ENCODE measurements at places on chromosomes 6 and 20.

- no peak for DNase-seq
Observed at GRCh38 chr6:113694278-113695077, 162.7 kb upstream of the MARCKS start.

- DNase-seq = no peak
Observed at GRCh38 chr20:53165452-53165851, 193.3 kb downstream of the TSHZ2 start.

GRCh38 chr6:53959717-53960116, 151.5 kb upstream of the MLIP start:
- DNase-seq = no peak

GRCh38 chr20:41563087-41563486, 55.1 kb downstream of the CHD6 start:
- DNase-seq = no peak

DNA sequence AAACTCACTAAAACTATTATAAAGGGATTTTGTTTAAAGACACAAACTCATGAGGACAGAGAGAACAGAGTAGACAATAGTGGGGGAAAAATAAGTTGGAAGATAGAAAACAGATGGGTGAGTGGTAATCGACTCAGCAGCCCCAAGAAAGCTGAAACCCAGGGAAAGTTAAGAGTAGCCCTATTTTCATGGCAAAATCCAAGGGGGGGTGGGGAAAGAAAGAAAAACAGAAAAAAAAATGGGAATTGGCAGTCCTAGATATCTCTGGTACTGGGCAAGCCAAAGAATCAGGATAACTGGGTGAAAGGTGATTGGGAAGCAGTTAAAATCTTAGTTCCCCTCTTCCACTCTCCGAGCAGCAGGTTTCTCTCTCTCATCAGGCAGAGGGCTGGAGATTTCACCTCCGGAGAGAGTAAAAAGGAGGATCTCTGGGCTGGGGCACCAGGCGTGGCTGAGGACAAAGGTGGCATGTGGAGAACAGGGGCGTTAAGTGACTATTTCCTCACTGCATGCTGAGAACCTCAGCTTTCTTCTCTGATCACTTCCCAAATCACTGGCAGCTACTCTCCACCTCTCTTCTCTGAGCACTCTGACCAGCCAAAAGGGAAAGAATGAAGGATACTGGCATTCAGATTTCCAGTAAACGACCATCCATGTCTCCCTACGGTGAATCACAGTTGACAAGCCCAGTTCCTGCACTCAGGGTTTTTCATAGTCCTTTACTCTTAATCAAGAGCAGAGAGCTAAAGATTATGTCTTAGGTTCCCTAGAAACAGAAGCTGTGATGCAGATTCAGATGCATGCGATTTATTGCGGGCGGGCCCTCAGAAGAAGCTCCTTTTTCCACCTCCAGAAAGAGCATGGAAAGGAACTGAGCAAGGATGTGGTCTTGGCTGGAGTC, 7.3 kb upstream of the RNF24 start:
- DNase-seq = no peak

- no peak for DNase-seq
Observed at GRCh38 chr6:122401104-122401503, 1.7 kb downstream of the HSF2 start.

GRCh38 chr6:97067045-97067444, 142.5 kb downstream of the KLHL32 start:
- DNase-seq = no peak

DNA sequence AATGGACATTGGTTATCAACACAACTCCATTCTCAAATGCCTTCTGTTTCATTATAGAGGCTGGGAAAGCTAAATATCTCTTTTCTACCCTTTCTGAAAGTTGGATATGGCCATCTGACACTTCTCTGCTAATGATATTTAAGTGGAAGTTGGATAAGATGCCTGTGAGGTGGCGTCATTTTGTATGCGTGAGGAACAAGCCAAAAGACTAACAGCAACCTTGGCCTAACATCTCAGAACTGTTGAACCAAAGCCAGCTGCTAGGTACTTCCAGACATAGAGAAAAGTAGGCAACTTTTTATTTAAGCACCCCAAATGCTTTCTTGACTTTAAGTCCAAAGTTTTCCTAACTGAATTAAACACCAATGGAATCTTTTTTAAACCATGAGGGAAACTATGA, 708.4 kb downstream of the CD109 start:
- DNase-seq = no peak

DNA sequence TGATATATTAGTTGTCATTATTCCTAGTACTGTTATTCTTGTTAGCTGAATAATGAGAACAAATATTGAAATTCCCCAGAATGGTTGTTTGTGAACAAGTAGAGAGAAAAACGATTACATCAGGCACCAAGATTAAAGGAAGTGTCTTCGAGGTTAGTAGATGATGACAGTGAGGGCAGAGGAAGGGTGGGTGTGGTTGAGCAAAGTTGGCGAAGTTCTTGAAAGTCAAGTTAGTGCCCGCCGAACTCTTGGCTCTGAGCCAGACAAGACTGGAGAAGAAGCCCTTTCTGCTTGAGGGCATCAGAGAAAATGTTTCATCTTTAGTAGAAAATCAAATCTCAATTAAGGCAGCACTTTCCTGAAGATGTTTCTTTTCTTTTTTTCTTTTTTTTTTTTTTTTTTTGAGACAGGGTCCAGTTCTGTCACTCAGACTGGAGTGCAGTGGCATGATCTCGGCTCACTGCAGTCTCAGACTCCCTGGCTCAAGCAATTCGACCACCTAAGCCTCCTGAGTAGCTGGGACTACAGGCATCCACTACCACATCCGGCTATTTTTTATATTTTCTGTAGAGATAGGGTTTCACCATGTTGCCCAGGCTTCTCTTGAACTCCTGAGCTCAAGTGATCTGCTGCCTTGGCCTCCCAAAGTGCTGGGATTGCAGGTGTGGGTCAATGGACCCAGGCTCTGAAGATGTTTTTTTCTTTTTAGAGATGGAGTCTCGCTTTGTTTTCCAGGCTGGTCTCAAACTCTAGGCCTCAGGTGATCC, 77.1 kb downstream of the SGK1 start:
- DNase-seq = no peak
